H4 (cell line): ENCODE measurements at places on chromosomes 2 and 18. TPM values are rescaled to one million over a fixed set of nuclear protein-coding genes. Genes with fewer than 3 reads are reported as not detected.

The CRACDL gene
- 0.08 TPM in 1 of 2 replicates, not detected in the other for total RNA-seq

- DNase-seq: no peak
Measured at GRCh38 chr2:172232708-172233396, 130.2 kb upstream of the DLX2 start.

GRCh38 chr2:95271381-95271971 is 2.8 kb upstream of the PROM2 start:
- DNase-seq: no peak

DNA sequence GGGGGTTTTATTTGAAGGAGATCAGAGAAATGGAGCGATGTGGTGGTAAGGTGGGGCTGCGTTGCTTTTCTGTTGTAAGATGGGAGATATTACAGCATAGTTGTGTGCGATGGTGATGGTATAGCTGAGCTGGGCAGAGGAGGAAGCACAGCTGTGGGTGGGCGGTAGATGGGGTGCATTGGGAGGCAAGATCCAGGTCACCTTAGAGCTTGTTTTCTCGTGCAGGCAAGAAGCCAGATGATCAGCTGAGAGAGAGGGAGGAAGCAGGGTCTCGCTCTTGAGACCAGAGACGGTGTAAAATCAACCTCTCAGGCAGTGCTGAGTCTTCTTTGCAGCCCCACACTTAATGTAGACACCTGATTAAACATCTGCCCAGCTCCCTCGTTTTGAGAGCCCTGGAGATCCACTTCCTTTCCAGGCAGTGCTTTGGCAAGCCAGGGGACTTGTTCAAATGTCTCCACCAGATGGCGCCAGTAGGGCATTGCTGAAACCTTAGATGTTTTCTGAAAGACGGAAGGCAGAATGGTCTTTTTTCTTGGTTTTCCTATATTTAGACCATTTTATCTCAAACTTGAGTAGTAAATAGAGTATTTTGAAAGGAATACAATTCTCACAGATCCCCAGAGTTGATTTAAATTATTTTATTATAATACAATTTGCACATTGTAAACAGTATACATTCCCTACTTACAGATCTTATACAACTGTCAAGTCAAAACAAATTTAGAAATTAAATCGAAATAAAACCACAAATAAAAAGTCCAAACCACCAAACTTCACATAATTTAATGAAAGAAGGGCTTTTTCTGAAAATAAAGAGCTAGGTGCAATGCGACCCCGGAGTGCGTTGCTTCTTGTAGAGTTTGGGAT is 21.1 kb upstream of the LYPD6B start:
- DNase-seq: peak; percentile 71

DNA sequence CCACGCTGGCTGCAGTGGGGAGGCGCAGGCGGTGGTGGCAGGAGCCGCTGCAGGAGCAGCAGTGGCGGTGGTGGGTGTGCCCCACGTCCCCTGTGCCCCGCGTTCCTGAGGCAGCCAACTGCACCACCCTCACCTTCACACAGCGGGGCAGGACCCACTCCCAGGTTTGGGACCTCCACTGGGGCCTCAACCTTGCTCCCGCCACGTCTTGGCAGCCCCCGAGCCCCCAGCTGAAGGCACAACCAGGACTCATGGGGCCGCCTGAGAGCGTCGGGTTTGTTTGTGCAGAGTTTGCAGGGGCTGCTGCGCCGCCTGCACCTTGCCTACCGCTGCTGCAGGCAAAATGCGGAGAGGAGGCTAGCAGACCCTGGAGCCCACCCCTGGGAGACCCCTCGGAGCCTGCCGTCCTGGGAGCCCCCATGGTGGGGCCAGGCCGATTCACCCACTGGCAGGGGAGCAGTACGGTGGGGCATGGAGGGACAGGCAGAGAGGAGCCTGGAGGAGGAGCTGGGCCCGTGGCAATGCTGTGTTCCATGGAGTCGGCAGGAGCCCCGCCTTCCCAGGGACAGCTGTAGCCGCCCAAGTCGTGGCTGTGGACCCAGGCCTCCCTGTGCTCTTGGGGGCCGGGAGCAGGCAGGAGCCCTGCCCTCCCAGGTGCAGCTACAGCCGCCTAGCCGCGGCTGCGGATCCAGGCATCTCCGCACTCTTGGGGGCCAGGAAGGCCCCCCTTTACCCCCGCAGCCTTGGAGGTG is 14.7 kb upstream of the EML6 start:
- DNase-seq: no peak
